Neural crest cell (in vitro differentiated cells): ENCODE measurements at places on chromosomes 5 and 9.

- DNase-seq, result no peak
Measured at GRCh38 chr9:122988920-122989621, 44.4 kb upstream of the GPR21 start.

DNA sequence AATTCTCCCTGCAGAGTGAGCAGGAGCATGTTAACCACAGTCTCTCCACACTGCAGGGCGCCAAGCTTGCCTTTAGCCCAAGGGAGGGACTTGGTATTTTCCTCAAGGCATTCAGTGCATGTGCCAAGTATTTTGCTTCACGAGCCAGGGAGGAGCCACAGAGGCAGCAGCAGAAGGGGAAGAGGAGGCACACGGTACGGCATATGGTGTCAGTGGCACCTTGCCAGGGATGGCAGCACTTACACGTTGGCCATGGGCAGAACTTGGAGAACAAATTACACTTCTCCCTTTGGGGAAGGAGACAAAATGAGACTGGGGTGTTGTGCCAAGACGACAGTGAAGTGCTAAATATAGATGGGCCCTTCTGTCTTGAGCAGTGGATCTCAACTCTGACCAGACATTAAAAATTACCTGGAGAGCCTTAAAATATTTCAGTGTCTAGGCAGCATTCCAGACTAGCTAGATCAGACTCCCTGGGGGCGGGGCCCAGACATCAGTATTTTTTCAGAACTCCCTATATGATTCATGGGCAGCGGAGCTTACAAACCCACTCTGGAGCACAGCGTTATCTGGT lies 155.8 kb downstream of the DRD1 start:
- DNase-seq, result no peak

DNA sequence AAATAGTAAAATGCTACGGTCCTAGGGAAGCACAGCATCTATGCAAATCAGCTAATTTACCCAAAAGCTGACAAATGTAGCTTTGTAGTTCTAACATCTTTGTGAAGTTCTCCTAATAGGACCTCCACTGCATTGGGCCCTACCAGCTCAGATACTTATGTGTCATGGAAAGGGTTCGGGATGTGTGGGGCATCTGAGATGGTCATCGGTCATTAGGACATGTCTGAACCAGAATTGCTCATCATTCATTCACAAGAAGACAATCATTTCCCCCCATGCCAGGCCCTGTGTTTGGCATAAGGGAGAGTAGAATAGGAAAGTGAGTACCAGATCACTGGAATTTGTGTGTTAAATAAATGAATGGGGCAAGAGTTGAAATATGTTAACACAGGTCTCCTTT lies 35.7 kb downstream of the PWWP2A start:
- DNase-seq, result no peak

DNA sequence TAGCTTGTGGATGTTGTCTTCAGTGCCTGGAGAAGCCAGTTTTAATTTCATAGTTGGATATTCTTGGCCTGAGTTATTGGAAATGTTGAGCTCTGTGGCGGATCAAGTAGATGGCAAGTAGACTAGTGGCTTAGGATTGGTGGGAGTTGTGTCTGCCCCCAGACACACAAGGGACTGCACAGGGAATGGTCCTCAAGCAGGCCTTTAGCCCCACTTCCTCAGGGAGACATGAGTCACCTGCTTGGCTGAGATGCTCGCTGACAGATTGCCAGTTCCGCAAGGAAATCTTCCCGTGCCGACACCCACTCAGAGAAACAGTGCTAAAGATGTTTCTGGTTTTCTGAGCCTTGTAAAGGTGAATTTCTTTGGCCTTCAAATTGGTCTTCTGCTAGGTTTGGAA lies 18.8 kb upstream of the CATSPER3 start:
- no peak for DNase-seq

- DNase-seq, result no peak
Measured at GRCh38 chr9:129172816-129173215, 5.2 kb downstream of the IER5L start.

DNA sequence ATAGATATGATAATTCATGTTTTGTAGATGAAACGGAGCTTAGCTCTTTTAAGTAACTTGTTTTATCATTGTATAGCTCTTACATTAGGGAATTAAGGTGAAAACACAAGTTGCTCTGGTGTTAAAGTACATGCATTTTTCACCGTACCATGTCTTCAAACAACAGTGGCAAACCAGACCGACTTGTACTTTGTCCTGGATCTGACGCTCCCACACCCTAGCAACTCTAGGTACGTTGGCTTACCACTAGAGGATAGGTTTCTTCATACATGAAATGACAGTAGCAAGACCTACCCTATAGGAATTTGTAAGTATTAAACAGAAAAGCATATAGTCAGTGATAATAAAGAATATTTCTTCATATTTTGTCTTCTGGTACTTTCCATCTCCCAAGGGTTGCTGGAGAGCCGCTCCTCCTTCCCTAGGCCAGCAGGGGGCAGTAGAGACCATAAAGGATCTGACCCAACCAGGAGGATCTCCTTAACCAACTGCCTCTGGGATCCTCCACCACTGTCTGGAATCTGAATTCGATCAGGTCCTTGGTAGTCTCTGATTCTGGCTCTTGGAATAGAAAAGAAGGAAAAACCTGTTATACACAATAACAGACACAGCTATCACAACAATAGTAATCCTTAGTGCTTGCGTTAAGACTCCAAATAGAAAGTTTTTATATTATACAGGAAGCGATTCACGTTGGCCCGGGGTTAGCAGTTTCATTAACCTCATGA lies 136.7 kb downstream of the CAVIN4 start:
- DNase-seq, result peak; percentile 89

GRCh38 chr5:100623719-100624118 lies 88.5 kb downstream of the FAM174A start:
- no peak for DNase-seq

- DNase-seq, result no peak
Measured at GRCh38 chr5:132830436-132831094, at the start of gene SHROOM1. TSS of gene SHROOM1 (minus strand) at chr5:132830647. CDS start at chr5:132826140, 4,507 bp downstream.

- DNase-seq, result peak; percentile 68
Measured at GRCh38 chr9:16726718-16727451, 143.6 kb downstream of the BNC2 start.

DNA sequence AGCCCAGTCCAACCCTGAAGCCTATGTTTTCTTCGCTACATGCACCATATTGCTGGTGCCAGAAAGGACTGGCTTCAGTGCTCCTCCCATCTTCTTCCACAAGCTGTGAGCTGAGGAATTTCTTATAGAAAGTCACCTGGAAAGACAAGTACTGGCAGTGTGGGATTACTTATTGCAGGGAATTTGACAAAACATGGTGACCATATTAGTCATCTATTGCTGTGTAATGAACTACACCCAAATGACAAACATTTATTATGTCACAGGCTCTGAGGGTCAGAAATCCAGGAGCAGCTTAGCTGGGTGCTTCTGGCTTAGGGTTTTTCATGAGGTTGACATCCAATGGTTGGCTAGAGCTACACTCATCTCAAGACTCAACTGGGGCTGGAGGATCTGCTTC lies 75.5 kb downstream of the ENTREP1 start:
- no peak for DNase-seq

- no peak for DNase-seq
Measured at GRCh38 chr9:114830546-114830945, 24.7 kb upstream of the TNFSF15 start.

GRCh38 chr5:66931651-66932050 lies 264.9 kb downstream of the CD180 start:
- no peak for DNase-seq

DNA sequence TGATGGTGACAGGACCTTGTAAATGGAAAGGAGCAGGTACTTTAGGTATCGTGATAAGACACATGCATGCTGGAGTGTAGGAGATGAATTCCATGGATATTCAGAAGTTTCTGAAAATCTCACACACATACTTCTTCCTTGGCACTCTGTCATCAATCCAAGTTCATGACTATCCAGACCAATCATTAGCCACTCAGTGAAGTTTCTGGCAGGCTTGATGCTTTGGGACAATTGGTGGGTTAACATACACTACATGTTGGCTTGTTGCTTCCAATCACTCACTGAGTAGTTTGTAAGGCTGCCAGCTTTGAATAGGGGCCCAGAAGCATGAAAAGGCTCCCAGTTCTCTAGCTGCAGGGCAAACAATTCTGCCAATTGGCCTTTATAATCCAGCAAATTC lies 147.6 kb downstream of the CEMIP2 start:
- DNase-seq, result no peak

DNA sequence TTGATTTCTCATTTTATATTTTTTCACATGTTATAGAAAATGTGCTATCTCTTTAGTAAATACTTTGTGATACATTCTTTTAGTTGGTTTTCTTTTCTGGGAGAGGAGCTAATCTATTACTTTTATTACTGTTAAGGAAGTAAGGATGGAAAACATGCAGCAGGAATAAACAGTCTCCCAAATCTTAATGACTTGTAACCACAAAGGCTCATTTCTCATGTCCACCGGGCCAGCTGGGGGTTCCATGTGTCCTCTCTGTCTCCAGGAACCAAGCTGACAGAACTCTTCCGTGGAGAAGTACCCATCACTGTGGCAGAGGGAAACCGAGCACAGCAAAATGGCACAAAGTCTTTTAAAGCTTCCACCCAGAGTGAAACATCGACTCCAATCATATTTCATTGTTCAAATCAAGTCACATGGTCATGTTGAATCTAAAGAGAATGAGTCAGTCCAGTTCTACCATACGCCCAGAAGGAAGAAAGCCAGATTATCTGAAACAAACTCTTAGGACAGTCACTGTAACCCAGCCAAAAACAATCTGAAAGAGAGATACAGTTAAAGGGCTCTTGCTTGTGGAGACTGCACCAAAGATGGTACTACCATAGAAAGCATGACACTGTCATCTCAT lies 97.1 kb upstream of the CDH6 start:
- DNase-seq, result no peak

DNA sequence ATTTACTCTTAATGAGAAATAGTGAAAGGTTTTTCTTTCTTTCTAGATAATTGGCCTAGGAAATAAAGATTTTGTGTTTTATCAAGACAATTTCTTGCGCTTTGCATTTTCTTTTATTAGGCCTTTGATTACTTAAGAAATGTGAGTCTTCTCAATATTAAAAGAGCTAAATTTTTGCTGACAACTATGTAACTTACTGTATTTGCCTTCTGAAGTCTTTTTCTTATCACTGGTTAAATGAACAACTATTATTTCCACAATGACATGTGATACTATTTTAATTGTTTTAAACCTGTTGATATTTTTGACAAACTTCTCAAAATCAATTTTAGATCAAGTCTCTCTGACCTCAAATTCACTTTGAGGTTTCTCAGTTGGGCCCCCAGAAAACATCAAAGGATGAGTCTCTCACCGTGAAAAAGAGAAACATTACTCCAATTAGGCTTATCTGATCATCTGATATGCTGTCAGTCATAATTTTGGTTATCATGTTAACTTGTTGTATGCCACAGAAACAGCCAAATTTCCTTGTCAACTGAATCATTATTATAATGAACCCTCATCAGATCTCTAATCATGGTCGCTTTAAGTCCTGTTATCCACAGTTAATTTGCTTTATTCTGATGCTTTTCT lies 48.8 kb downstream of the RAPGEF1 start:
- no peak for DNase-seq

DNA sequence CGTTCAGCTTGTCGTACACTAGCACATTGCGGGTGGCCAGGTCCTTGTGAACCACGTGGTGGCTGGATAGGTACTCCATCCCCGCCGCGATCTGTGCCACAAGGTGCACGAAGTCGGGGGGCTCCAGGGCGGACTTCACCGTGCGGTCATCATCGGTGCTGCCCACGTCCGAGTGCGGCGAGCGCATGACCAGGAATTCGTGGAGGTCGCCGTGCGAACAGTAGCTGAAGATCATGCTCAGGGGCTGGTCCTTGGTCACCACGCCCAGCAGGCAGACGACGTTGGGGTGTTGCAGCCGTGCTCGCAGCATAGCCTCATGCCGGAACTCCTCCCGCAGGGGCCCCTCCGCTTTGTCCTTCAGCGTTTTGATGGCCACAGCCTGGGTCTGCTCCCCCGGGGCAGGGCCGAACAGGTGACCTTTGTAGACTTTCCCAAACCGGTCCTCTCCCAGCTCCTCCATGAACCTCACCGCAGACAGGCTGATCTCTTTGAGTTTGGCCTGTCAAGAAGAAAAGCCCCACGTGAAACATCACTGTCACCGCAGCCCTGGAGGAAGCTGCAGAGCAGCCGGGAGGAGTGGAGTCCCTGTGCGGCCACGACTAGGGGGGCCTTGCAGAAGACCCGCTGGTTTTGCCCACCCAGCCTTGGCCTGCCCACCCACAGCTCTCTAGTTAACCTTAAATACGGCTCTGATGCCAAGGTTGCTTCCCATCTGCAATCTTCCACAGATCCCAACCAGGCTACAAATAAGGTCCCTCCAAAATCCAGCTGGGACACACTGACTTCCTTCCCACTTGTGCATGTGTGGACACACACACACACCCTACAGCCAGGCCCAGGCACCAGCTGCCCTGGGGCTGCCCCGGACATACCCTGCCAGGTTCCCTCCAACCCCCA lies 225.2 kb downstream of the ROR2 start:
- DNase-seq, result no peak

GRCh38 chr5:83145882-83146331 lies 68.6 kb downstream of the XRCC4 start:
- no peak for DNase-seq

- DNase-seq, result no peak
Measured at GRCh38 chr5:149526845-149527590, 24.2 kb downstream of the CSNK1A1 start.

DNA sequence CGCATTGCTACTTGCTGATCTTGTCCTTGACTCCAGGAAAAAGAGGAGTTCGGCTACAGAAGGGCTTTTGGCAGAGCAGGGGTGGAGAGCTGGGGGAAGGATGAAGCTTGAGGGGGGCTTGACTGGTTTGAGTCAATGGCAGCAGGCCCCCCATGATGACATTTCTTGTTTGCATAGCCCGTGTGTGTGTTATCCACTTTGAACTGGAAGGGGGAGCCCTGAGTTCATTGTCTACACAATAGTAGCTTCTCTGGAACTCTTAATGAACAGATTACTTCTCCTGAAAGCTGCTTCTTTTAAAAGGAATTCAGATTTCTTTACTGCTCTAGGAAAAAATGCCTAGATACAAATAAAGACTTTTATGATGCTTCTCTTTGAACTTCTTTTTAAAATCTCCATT lies 2.3 kb downstream of the IFNB1 start:
- no peak for DNase-seq

DNA sequence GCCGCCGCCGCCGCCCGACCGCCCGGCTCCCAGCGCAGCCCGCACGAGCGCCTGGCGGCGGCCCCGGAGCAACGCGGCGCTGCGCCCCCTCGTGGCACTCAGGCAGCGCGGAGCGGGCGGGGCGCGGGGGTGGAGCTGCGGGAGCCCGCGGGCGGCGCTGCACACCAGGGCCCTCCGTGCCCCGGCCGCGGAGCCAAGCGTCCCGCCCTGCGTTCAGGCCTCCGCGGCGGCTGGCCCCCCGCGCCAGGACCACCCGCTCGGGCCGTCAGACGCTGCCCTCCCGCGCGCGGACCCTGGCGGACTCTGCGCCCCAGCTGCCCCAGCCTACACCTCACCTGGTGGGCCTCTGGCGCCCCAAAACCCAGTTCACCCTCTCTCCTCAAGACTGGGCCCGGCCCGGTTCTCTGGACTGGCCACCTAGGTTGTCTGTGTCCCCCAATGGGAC lies at the start of gene RASGEF1C:
TSS of gene RASGEF1C (minus strand) at position 75 of the 445 bp plus-strand sequence. CDS start 71,159 bp downstream, outside the sequence.
- DNase-seq, result peak; percentile 73
